ENCODE measurements at places on chromosomes 1 and 21.

DNA sequence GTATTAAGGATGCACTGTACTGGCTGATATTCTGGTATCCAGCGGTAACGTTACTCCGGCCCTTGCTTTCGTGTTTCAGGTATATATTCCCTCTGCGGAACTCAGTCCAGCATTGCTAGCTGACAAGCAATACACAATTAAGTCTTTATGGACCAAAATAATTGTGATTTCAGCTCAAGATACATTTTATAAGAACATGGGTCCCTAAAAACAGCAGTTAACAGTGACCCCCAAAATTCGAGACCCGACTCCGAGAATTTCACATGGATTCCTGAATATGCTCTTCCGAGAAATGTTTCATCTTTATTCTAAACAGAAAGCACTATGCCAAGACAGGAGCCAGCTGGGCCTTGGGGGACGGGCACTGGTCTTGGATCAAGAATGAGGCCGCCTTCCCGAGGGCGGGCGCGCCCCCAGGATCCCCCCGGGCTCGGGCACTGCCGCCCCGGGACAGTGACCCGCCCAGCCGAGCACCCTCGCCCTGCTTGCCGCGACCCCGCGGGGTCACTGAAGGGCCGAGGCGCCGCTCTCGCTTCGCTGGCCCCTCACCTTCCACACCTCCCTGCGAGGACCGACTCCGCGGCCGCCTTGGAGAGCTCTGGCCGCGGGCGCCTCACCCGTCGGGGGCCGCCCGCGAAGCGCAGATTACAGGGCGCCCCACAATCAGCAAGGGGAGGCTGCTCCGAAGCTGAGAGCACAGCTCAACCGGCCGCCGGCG, 610 bp downstream of the SCYL3 start:
- no peak for DNase-seq

GRCh38 chr21:44540741-44541288, 820 bp upstream of the KRTAP10-1 start:
- no peak for DNase-seq

DNA sequence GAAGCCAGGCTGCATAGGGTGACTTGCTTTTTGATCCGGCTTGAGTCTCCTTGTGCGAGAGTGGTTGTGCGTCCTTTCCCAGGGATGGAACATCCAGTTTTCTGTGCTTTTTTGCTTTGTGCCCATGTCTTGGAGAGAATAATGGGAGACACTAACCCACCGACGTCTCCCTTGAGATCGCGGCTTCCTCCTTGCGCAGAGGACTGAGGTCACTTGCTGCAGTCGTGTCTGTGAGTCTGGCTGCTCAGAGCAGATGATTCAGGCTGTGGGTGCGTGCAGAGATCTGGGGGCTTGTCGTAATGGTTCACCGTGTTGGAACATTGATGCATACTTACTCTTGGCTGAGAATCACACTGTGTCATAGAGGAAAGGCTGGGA, 164.5 kb upstream of the CACNA1E start:
- no peak for DNase-seq

DNA sequence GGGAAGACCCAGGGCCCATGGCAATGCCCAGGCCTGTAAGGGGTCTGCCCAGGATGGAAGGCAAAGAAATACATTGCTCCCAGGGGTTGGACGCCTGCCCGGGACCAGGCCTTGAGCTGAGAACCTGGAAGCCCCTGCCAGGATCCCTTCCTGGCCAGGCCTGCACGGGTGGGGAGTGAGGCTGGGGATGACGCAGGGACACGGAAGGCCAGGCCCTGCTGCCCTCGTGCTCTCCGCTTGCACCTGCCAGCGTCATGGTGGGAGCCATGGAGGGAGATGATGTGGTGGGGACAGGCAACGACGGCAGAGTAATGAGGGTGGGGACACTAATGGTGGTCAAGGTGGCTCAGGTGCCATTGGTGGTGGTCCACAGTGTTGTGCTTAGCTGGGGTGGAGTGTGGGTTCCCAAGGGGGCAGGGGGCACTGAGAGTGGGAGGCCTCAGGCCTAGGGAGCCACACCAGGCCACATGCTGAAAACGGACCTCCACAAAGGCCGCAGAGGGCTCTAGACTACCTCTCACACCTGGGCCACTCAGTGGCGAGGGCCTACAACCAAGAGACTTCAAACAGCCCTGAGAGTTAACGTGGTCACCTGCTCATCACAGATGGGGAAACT, 4.3 kb downstream of the HES3 start:
- DNase-seq, result no peak

- no peak for DNase-seq
These were observed 20.4 kb downstream of the KIAA1614 start for GRCh38 chr1:180933141-180933540.

DNA sequence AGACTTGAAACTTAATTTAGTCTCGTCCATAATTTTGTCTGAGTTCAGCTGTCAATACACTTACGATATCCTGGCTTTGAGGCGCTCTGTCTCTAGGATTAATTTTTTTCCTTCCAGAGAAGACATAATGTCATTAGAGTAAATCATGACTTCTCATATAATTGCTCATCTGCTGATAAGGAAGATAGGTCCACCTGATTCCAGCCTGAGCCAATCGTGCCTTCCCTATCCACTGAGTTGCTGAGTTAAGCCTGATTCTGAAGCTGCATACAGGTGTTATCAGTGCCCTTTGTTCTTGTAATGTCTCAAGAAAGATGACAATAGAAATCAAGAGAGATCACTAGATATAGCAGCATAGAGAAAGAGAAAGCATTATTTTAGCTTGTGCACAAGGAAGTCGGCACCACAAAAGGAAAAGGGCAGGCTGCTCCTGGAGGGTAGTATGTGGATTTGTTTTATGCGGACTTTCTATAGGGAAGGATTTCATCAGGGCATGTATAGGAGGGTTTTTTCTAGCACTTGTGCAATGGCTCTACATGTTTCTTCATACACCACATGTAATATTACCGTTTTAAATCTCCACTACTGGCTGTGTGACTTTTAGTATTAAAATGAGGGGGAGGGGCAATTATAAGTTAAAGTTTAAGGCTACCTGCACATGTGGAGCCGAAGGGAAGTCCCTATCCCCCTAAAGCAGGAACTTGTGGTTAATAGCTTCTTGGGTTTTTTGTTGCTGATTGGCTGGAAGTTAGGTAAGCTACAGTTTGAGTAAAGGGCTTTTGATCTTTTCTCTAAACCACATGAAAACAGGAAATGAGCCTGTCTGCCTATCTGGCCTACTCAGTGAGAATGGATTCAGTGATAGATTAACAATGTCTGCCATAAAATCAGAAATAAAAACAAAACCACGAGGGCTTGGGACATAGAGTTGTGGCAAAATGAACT, 133.4 kb downstream of the PLPPR5 start:
- DNase-seq, result no peak

DNA sequence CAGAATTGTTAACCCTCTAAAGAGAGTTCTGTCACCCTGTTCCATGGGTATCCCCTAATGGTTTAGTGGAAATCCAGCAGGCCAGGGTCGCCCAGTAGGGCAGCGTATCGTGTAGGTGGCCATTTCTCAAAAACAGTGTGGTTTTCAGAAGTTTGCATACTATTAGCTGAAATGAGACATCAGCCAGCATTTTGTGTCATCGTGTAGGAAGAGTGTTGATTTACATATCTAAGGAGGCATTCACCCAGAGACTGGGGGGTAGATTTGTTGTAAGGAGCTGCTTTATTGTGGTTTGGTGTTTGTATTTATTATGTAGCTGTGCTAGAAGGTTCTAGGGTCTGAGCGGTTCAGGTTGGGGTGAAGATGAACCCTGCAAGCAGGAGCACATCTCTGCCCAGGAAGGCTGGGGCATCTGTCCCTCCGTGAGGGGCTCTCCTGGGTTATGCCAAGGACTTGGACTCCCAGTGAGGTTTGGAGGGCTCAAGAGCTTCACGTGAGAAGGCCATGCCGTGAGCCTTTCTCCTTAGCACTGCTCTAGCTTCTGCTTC, 174.4 kb downstream of the PGBD5 start:
- DNase-seq, result no peak

DNA sequence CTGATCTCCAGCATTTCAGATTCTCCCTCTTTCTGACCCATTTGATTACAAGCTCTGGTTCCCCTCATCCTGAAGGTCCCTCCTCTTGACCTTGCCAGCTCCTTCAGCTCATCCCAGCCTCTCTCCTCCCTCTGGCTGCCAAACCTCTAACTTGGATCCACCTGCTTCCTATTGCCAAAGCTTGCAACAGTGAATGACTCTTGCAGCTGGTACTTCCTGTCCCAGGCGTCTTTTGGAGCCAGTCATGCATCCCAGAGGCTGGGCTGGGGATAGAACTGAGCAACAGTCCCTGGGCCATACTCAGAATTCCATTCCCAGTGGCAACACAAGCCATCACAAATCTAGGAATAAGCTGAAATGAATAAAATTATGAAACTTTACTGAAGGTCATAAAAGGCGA, 27.7 kb upstream of the SPOCD1 start:
- peak; percentile 10 for DNase-seq

- peak; percentile 16 for DNase-seq
These were observed 147.0 kb downstream of the GABPA start for GRCh38 chr21:25881524-25882376.

All from AG04450 (cell line).